IPS-NIHi11 (cell line): ENCODE measurements at places on chromosomes 7 and 10.

GRCh38 chr10:64283621-64284020 lies 762.4 kb downstream of the REEP3 start:
- DNase-seq: no peak

GRCh38 chr7:19113002-19113350 lies 4.5 kb downstream of the TWIST1 start:
- DNase-seq: no peak

- DNase-seq: no peak
Observed at GRCh38 chr7:34487391-34488115, 170.5 kb upstream of the NPSR1 start.

GRCh38 chr7:45713669-45714520 lies 139.7 kb downstream of the ADCY1 start:
- no peak for DNase-seq

DNA sequence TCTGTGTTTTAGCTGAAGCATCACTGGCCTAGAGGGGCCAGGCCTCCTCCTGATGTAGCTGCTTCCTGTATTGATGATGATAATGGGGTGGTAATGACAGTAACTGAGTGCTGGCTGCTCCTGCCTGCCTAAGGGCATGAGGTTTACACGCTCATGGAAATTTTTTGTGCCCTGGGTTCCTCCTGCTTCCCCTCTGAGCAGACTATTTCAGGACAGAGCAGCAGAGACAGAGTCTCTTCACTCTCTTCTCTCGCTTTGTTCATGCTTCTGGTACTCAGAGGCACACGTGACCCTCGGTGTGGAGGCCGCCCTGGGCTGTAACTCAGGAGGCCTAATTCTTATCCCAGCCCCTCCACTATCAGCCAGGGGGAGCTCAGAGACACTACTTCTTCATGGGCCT lies 27.9 kb downstream of the LRRC20 start:
- no peak for DNase-seq

DNA sequence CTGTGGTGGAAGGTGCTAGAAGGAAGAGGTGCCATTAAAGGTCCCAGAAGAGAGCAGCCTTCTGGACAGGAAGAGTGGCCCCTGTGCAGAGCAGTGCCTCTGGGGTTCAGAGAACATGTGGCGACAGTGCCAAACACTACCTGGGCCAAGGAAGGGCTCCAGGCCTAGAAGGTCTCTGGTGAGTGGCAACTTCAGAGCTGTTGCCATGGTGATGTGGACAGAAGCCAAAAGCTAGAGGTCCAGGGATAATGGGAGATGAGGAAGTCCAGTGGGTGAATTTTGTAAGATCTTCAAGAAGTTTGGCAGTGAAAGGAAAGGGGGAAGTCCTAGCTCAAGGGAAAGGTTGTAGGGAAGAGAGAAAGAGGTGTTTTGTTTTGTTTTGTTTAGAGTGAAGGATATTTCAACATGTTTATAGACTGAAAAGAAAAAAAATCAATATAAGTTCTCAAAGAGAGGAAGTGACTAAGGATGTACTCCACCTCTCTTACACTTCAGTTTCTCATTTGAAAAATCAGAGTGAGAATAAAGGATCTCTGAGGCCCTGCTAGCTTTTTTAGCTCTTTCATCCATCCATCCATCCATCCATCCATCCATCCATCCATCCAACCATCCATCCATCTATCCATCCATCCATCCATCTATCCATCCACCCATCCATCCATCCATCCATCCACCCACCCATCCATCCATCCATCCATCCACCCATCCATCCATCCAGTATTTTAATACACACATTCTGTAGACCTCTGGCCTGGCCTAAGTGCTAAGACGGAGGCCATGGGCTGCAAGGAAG lies 77.1 kb upstream of the DUSP5 start:
- no peak for DNase-seq

- no peak for DNase-seq
Observed at GRCh38 chr7:45663965-45664633, 89.9 kb downstream of the ADCY1 start.

DNA sequence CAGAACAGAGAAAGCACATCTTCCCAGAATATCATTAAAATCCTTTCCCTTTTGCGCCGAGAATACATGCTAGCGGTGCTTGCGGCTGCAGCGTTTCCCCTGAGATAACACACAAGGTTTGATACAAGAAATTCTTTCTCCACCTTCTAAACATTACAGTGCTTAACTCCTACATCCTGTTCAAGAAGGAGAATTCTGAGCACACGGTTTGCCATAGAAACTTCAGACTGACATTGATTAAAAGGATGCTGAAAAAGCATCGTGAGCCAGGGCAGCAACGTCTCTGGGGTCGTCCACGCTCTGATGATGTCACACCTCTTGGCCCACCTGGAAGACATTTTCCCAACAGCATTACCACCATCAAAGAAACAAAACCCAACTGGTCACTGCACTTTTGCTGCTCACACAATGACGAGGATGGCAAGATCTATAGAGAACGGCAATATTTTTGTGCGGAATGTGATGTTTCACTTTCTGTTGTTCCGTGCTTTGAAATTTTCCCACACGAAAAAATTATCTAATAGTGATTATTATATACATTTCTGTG lies 27.0 kb upstream of the PRSS1 start:
- DNase-seq: no peak

DNA sequence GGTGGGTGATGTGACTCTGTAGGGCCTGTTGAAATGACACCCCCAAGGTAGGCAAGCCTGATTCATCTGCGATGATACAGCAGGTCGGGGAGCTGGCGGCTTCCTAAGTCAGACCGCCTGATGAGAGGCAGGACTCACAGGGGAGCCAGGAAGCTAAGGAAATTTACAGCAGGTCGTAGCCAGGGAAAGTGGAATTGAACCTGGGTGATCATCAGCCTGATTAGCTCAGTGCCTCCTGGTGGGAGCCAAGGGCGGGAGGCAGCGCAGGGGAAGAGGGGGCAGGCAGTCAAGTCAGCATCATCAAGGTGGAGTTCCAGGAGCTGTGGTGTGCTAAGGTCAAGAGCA lies 18.5 kb upstream of the TRIM56 start:
- no peak for DNase-seq

DNA sequence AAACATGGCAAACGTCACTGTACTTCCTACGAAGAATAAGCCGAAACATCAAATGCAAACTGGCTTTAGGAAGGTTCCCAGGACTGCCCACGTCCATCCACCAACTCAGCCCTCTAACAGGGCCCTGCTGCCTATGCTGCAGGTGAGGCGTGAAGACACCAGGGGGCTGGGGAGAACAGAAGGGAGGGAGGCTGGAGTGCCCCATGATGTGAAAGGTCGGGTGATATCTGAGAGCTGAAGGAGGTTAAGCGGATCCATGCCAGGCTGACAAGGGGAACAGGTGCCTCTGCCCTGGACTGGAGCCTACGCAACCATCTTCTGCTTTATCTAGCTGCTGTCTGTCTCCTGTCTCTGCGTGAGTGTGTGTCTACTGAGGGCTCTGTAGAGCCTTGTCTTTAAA lies 40.2 kb upstream of the ATP6V0A4 start:
- DNase-seq: no peak

- no peak for DNase-seq
Observed at GRCh38 chr10:26739071-26739631, 41.6 kb downstream of the PDSS1 start.
